CD4-positive, alpha-beta T cell treated with Interleukin-10 for 1 hour (primary cell): ENCODE measurements at places on chromosomes 13 and 19.

GRCh38 chr13:110555601-110556223 is 5.8 kb downstream of the RAB20 start:
- no peak for DNase-seq

DNA sequence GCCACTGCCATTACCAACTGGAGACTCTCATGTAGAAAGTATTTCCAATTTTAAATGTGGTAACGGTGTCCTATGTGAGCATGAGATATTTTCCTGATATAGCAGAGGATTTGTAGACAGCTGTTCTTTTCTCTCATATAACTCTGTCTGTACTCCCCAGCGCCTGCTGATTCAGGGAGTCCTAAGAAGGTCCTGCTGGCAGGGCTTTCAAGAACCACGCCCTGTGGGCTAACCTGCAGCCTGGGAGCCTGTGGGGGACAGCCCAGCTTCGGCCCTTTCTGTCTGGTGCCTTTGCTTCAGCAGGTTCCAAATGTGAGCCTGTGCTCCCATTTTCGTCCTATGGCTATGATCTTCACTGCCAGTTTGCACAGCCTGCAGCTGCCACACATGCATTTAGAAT is 316.8 kb downstream of the ATP8A2 start:
- DNase-seq: no peak

DNA sequence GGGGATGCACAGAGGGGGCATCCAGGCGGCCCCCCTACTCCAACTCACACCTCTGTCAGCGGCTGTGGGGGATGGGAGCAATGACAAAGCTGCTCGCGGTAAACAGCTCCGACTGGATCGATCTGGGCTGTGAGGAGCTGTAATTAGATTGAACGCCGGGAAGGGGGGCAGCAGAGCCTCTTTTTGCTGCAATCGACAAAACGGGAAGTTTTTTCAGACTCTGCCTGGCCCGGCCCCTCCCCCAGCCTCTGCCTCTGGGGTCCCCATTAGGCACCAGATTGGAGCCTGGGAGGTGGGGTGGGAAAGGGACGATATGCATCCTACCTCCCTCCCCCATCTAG is 16.3 kb downstream of the ONECUT3 start:
- no peak for DNase-seq

GRCh38 chr13:46382224-46382623 is 4.8 kb downstream of the RUBCNL start:
- DNase-seq: no peak

- no peak for DNase-seq
Observed at GRCh38 chr19:5932146-5932545, 18.1 kb downstream of the CAPS start.

DNA sequence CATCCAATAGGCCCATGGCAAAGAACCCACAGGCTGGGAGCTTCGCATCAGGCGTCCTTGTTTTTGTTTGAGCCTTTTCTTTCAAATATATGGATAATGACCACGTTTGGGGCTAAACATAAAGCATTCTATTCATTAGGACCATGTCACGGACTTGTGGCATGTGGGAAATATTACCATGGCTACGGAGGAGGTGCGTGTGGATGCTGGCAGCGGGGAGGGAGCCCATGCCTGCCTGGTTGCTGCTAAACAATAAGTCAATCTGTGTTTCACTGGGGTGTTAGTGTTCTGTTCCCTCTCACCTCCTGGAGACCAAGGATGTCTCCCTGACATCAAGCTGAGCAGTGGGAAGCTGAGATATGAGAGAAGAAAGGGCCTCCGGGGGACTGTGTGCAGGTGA is 121.1 kb downstream of the IRS2 start:
- no peak for DNase-seq

- no peak for DNase-seq
Observed at GRCh38 chr13:31227063-31227462, 27.3 kb downstream of the B3GLCT start.
